GM12864 (cell line): ENCODE measurements at places on chromosomes 4 and X.

DNA sequence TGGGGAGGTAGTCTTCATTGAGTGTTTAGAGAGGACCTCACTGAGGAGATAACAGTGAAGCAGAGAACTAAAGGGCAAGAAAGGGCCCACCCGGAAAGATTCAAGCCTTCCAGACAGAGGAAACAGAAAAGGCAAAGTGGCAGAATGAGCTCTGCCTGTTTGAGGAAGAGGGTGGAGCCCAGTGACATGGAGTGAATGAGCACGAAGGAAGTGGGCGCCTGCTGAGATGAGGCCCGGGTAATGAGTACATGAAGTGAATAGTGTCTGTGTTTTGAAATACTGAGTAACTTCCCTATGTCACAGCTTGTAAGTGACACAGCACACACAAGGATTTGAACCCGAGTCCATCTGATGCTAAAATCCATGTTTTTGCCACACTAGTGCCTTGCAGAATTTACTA is 32.5 kb upstream of the TLR2 start:
- DNase-seq = no peak

GRCh38 chr4:155855897-155856296 is 10.2 kb downstream of the ASIC5 start:
- DNase-seq = no peak

- DNase-seq = no peak
Measured at GRCh38 chr4:130722361-130722760, 1626.4 kb downstream of the C4orf33 start.

- DNase-seq = no peak
Measured at GRCh38 chrX:27706526-27706925, 101.3 kb upstream of the MAGEB10 start.

DNA sequence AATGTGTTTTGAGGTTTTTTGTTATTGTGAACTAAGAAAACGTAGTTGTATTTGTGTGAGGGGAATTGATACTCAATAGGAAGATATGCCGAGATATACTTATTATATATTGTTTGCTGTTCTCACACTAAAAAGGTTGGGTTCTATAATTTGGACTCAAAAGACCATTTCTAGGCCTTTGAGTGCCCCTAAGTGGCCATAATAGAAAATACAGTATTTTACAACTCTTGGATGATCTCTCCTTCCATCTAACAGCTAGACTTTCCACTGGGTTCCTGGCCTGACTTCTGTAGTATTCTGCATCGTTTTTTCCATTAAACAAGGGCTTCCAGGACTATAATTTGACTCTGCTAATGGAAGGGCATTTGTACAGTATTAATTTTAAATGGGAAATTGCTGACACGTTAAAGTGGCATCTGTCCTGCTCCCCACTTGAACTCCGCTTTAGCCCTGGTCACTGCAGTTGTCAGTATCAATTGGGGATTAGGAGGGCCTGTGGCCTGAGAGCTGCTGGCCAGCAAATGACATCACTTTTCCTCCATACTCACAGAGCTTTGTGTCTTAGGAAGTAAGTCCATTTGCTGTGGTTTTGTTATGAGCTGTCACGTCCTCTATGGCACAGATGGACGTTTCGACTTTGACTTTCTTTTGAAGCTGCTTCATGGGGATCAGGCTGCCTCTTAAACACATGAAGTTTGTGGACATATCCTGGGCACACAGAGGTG is 176.9 kb downstream of the SLIT2 start:
- no peak for DNase-seq

DNA sequence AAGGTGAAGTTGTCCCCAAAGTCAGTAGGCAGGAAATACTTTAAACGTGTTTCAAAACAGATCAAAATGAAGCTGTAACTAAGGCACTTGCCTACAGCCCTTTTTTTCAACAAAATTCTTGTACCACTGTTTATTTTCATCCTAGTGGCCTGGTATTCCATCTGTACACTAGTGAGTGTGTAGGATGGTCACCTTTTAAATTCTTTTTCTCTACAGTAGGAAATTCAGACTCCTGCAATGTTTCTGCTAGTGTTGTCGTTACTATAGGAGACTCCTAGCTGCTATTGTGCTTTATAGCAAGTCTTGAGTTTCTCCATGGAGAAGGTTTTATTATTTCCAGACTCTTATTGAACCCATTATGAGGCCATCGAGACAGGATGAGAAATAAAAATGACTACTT is 7.0 kb upstream of the NHS start:
- DNase-seq = no peak

- DNase-seq = no peak
Measured at GRCh38 chrX:96611619-96612362, 72.9 kb upstream of the DIAPH2 start.

GRCh38 chrX:110219920-110220319 is 98.0 kb downstream of the AMMECR1 start:
- no peak for DNase-seq

DNA sequence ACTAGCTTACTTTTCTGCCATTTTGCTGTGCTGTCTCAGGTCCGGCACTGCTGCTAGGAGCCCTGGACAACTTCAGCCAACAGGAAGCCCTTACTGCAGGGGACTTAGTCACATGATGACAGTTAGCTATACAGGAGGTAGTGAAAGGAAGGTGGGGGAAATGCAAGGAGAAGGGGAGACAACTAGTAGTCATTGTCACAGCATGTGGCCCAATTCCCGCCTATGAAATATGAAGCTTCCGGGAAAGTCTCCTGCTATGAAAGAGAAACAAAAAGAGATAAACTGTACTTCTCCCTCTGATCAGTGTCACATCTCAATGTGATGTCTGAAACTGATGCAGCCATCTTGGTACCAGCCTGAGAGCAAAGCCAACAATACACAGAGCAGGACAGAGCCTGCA is 71.6 kb downstream of the AMELX start:
- no peak for DNase-seq

- DNase-seq = no peak
Measured at GRCh38 chr4:1871471-1872021, 353 bp downstream of the NSD2 start.

DNA sequence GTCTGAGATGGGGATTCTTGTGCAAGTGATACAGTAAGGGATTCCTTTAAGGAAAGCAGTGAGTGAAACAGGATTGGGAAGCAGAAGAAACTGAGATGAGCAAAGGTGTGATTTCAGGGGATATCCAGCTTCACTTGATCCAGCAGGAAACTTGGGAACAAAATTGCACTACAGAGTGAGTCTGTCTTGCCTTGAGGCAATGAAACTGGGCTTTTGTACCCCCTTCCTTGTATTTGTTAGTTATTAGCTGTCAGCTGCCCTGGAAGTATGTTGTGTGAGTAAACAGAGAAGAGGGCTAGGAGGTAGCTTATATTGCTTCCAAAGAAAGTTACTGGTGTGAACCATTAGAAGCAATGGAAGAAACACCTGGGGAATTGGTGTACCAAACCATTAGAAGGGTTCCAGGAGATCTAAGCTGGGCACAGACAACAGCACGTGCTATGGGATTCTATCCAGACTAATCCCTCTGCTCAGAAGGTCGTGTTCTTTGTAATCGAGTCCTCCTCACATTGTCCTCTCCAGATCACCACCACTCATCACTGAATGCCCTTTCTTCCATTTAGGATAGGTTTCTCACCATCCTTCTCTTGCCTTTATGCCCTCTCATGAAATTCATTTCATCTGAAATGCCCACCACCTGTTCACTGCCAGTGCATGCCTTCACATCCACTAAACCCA is 76.0 kb downstream of the PDLIM5 start:
- no peak for DNase-seq

- peak; percentile 66 for DNase-seq
Measured at GRCh38 chr4:83221897-83222441, 62.6 kb downstream of the COQ2 start.

- DNase-seq = no peak
Measured at GRCh38 chr4:55838952-55839351, 14.5 kb upstream of the EXOC1 start.

- no peak for DNase-seq
Measured at GRCh38 chrX:153722704-153723350, 1.4 kb downstream of the BCAP31 start.

DNA sequence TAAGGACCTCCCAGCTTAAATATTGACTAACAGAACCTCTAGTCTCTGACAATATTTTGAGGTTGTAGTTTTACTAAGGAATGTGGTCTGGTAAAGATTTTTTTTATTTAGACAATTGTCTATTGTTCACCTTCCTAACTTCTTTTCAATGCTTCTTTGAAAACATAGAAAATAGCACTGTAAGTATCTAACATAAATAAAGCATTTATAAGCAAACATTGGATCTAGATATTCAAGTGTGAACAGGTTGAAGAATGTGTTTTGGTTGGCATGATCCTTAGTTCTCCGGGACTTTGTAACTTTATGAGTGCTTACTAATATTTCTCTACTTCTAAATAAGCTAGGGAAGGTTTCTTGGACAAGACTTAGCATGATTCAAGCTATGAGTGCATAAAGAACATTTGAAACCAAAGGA is 285.4 kb upstream of the ARSJ start:
- DNase-seq = no peak

DNA sequence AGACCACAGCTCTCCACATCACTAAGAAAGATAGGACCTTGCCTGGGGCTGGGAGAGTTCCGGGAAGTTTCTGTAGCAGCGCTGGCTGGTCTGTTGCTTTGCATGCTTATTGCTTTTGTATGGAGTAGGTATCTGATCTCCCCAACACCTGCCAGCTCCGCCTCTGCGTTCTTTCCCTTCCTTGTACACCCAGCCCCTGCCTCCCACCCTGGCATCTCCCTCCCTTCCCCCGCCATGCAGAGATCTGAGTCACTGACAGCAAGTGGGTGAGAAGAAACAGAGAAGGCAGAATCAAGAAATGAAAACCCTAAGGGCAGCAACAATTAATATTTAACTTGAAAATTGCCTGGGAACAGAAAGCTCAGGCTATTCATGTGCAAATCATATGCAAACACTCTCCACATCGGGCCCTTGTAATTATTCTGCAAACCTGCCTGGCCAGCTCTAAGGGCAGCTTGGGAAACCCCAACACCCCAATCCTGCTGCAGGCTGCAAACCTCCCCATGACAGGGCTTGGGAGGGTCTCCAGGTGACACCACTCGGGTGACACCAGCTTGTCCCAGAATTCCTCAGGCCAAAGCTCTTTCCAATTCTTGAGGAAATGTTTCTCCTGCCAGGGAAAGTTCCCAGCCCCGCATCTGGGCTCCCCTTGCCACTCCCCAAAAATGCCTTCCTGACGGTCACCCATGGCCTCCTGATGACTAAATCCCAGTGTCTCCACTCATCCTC is 257.2 kb downstream of the FBXW7 start:
- no peak for DNase-seq

GRCh38 chr4:150769845-150770244 is 187.9 kb downstream of the MAB21L2 start:
- DNase-seq = no peak

DNA sequence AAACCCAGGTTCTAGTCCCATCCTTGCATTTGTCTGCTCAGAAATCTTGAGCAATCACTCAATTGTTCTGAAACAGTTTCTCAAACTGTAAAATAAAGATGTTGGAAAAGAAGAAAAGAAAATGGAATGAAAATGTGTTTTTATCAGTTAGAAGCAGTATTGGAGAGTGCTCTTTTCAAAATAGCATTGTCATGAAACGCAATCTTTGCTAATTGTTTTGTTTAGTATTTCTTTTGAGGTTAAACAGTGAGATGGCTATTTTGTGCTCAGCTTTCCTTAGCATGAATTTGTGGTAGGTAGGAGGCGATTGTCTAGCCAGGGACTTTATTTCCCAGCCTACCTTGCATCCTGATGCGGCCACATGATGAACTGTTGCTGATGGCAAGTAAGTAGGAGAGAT is 10.6 kb upstream of the HPF1 start:
- DNase-seq = no peak

DNA sequence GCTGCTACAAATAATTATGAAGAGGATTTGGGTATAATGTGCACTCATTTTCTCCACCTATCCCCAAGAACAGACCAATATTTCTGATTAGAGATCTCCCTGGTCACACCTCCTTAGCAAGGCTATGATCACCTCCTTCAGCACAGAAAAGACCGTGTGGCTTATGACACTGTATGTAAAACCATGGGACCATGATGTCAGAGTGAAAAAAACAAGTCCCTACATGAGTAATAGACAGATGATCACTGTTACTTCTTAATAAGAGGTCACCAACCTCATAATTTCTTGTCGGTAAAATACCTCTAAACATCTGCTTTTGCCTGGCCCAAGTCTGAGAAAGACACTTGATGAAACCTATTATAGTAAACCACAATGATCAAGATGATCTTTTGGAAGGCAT is 330.6 kb upstream of the F9 start:
- DNase-seq = no peak

GRCh38 chr4:40827758-40828157 is 78.0 kb downstream of the NSUN7 start:
- DNase-seq = no peak

GRCh38 chr4:63063760-63064159 is 1345.5 kb downstream of the TECRL start:
- DNase-seq = no peak

- DNase-seq = peak; percentile 4
Measured at GRCh38 chr4:144174401-144175067, 34.0 kb upstream of the GYPA start.

DNA sequence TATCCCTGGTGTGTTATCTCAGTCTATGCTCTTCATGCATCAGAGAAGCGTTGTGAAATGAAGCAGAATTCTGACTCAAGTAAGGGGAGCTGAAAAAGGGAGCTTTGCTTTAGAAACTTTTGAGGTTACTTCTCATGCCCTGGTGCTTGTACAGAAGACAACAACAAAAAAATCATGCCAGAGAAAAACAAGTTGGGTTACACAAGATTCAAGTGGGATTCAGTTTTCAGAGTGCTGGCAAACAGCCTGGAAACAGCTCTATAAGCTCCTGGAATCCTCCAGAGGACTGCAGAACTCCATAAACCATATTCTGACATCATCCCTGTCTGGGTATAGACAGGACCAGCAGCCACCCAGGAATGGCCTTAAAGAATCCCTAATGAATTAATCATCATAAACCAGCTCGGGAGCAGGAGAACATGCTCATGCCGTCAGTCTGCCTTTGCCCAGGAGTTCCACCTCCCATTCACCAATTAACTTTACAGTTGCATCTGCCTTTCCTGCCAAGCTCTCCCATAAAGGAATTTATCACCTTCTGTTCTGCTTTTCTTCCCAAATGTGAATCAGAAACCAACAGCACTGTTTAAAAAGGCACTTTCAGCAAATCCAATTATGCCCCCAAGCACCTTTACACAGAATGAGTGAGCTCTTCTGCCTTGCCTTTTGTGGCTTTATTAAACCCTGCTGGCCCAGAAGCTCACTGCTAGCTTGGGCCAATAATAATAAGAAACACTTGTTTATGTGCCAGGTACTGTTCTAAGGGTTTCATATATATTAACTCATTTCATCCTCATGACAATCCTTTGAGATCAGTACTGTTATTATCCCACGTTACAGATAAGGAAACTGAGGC is 54.5 kb upstream of the FBXW7 start:
- no peak for DNase-seq
